ENCODE measurements at places on chromosomes 5 and 9.
A peak's percentile ranks its signal among the peaks of the same experiment; 100 is the strongest.

DNA sequence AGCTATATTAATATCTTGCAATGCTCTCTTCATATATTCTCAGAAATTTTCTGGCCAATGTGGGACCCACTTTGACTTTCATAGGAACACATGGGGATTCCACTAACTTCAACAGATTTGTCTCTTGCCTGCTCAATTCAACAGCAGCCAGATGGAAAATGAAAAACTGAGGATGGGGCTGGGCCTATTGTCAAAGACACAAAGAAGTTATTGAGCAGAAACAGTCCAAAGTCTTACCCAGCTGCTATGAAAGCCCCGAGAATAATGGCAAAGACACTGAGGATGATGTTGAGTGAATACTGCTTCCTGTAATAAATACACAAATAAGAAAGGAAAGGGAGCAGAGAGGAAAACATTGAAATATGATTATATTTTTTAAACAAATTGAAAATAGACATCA, 32.6 kb downstream of the SLC35D2 start:
- DNase-seq = no peak

- DNase-seq = no peak
Measured at GRCh38 chr5:41924526-41924871, 582 bp upstream of the FBXO4 start.

DNA sequence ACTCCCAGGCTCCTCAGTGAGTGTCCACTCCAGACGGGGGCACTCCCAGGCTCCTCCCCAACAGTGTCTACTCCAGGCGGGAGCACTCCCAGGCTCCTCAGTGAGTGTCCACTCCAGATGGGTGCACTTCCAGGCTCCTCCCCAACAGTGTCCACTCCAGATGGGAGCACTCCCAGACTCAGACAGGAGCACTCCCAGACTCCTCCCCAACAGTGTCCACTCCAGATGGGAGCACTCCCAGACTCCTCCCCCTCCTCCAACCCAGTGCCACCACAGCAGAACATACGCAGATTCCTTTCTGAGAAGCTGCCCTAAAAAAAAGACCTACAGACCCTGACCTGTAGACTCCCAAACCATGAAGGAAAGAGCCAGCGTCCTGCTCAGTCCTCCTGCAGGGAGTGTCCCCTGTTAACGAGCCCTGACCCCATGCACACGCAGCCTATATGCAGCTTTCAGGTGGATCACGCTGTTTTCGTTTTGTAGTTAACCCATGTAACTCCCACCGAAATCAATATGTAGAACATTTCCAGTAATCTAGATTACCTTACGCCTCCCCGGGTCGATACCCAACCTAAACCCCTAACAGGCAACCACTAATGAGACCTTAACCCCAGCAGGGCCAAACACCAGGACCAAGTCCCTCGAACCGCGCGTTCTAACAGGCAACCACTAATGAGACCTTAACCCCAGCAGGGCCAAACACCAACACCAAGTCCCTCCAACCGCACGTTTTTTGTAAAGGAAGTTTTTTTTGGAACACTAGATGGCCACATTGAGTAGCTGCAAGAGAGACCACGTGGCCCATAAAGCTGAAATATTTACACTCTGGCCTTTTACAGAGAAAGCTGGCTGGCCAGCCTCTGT, 15.7 kb downstream of the PNPLA7 start:
- DNase-seq = peak; percentile 75

GRCh38 chr9:114782586-114782985, 23.3 kb downstream of the TNFSF15 start:
- DNase-seq = no peak

- peak; percentile 61 for DNase-seq
Measured at GRCh38 chr5:134007581-134008265, 2.9 kb upstream of the VDAC1 start.

All from cardiac muscle cell (in vitro differentiated cells and primary cell).